ENCODE measurements at places on chromosomes 7 and 10.

DNA sequence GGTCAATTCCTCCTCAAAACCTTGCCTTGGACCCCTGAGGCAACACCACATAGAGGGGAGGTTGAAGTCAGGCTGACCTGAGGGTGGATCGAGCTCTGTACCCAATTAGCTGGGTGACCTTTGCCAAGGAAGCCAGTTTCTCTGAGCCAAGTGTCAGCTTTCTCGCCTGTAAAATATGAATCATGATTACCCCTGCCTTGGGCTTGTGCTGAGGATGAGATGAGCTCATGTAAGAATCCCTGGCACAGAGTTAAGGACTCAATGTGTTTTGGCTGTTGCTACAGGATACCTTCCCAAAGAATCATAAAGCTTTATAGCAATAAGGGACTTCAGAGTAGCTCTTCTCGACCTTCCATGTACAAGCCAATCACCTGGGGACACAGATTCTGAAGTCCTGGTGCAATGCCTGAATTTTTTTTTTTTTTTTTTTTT is 43.5 kb upstream of the CACUL1 start:
- no peak for DNase-seq

- DNase-seq = no peak
Measured at GRCh38 chr10:58433571-58433970, 48.4 kb downstream of the TFAM start.

- DNase-seq = no peak
Measured at GRCh38 chr10:1522237-1522636, 215.1 kb downstream of the ADARB2 start.

- DNase-seq = no peak
Measured at GRCh38 chr10:44404741-44405437, 20.0 kb upstream of the CXCL12 start.

- DNase-seq = no peak
Measured at GRCh38 chr10:119461923-119462322, 80.6 kb downstream of the RGS10 start.

DNA sequence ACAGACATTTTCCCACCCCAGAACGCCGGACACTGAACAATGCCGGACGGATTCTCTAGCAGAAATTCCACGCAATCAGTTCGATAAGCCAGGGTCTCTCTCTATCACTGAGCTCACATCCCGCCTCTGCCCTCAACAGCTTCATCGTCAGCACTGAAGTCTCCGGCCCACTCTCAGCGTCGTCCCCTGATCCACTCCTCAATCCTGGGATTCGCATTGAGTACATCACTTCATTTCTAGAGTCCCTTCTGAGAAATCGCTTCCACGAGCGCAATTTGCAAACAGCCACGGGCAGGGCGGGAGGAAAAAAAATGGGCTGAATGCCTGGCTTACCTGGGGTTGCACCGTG is 365 bp downstream of the YME1L1 start:
- DNase-seq = peak; percentile 5

GRCh38 chr7:31022117-31022516 is 30.0 kb upstream of the ADCYAP1R1 start:
- DNase-seq = no peak
